Lower leg skin (tissue), 4 donors: ENCODE measurements at places on chromosomes 7 and 10. TPM values are rescaled to one million over a fixed set of nuclear protein-coding genes. Genes with fewer than 3 reads are reported as not detected.

DNA sequence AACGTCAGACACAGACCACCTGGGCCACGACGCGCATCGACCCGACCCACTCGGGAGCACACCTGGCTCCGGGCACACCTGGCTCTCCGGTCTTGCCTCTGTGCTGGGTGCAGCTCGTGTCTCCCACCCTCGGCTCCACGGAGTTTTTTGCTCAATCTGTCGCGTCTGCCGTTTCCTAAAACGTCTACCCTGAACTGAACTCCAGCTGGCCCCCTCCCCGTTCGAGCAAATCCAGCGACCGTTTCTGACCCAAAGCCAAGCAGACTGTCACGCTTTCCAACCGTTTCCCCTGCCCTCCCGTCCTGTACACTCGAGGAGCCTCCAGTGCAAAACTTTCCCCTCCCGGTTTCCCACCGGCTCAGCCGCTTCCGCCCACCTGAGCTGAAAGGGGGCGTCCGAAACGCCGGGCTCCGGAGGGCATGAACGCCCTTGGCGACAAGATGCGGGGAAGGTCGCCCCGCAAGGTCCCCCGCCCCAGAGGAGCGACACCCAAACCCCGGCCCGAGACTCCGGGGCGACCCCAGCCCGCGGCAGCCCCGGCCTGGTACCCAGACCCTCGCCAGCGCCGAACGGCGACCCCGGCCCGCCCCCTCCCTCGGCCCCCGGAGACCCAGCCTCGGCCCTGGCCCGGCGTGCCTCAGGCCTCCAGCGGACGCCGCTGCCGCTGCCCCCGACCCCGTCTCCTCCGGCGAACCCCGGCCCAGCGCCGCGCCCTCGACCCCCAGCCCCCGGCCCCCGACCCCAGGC, 557 bp downstream of the CYTH3 start:
- peak; percentile 89 for DNase-seq

- DNase-seq: no peak
These were observed 175.4 kb downstream of the MGMT start for GRCh38 chr10:129642427-129642826.

DNA sequence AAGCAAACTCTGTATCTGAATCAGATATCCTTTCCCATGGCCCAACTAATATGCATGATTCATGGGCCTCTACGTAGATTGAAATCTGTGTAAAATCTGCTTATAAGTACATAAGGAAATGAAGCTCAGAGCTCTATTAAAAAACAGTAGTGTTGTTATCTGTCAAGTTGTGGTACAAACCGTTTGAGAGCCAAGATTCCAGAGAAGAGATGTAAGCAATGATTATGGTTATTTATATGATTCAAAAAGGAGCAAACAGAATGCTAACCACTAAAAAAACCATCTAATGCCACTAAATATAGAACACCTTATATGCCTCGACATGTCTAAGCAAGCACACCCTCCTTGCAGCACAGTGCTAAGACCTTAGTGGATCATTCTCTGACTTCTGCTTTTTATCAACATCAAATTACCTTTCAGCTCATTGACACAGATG, 26.6 kb downstream of the RPP38 start:
- no peak for DNase-seq

DNA sequence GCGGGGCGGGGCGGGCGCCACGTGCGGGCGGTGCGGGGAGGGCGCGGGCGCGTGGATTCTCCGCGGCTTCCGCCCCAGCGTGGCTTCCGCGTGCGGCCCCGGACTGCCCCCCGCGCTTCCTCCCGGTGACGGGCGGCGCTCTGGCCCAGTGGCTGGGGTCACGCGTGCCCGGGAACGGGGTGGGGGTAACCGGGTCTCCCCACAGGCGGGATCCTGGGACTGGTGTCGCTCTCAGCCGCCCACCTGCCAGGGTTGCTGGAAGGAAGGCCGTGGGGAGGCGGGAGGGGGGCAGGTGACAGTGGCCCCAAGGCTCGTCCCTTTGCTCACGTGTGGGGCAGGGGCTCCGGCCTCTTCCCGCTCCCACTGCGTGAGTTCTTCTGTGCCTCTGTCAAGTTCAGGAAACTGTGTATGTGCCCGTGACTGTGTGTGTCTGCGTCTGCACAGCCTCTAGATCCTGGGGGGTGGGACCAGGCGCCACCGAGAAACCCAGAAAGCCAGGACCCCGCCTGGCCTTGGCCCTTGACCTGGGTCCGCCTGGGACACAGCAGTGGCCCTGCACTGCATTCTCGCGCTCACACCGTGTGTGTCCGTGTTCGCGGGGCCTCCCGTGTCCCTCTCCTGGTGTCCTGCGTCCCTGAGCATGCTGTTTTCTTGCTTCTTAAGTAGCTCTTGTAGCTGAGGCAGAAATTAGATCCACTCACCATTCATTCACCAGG, 919 bp downstream of the MAFK start:
- DNase-seq: no peak

DNA sequence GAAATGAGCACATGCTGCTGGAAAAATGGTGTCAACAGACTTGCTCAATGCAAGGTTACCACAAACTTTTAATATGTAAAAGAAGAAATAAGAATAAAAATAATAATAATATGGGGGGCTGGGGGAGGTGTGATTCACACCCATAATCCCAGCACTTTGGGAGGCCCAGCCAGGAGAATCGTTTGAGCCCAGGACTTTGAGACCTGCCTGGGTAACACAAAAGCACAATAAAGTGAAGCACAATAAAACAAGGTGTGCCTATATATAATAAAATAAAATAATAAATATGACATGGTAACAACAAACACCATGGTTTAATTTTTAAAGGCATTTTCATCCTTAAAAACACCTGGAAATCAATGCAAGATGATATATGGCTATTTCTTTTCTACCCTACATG, 25.1 kb downstream of the EIF3A start:
- DNase-seq: no peak

DNA sequence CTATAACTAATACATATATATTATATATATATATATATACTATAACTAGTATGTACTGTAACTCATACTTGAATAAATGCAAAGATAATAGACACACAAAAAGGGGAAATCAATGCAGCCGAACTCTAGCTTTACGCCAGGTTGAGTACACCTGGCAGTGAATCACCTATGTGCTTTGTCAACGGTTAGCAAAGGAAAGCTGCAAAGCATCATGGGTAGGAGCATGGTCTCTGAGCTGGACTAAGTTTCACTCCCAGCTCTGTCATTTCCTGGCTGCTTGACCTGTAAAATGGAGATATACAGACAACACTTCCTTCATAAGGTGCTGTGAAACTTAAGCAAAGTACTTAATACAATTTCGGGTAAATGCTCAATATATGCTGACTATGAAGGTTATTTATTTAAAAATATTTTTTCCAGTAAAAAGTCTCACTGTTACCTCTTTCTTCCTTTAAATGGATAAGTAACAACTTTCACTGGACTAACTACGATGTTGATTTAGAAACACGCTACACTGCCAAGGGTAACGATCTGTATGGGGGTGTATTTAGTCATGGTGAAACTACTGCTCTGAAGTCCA, 61.7 kb upstream of the ITGA8 start:
- DNase-seq: no peak

TRIM73 gene
- 3.6 TPM for total RNA-seq

THSD7A gene
- 0.30 TPM for total RNA-seq

TMED4 gene
- total RNA-seq: 166 TPM

CARD11 gene
- total RNA-seq: not detected
